ENCODE measurements at places on chromosomes 5 and 9.

DNA sequence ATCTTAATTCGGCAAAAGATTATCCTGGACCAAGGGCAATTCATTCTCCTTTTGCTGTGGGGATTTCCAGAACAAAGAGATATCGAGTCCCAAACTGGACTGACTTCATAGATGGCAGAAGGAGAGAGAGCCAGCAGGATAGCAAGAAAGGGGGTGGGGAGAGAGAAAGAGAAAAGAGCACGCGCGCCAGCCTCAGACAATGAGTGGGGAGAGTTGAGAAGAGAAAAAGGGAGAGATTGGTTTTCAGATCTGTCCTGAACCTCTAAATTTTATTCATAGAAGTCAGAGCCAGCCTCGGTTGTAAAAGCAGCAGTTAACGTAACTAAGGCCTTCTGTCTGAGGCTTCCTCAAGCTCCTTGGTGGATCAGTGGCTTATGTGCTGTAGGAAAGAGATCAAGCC is 55.3 kb upstream of the ALDH1B1 start:
- no peak for DNase-seq

- no peak for DNase-seq
Measured at GRCh38 chr5:56072863-56073766, 78.4 kb upstream of the IL6ST start.

DNA sequence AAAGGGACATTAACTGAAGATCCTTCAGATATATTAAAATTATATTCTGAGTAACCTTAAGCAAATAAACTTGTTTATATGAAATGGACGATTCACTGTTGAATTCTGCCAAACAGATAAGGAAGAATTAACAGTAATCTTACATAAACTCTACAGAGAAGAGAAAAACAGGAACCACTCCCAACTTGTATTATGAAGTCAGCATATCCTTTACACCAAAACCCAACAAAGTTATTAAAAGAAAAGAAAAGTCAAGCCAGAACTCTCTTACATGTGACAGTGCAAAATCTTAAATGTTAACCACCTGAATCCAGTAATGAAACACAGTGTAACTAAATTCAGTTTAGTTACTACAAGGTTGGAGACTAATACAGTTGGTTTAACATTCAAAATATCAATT is 185.8 kb downstream of the DEPDC1B start:
- DNase-seq, result no peak

DNA sequence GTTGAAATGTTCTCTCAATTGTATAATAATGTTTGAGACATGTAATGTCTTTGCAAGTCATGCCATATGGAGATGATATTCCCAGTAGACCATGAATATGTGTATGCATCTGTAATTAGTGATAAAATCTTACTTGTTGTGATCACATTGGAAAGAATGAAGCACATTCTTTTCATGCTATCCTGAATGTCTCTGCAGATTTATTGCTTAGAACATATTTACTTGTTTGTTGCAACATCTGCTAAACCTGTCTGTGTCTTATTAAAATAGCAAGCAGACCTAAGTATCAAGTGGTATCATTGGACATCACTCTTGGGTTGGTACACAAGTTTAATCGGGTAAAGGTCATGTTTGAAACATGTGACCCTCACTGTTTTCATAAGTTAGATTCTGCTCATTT is 265.5 kb upstream of the CD180 start:
- DNase-seq, result no peak

- DNase-seq, result no peak
Measured at GRCh38 chr9:84283946-84284345, 56.6 kb downstream of the SLC28A3 start.

- DNase-seq, result no peak
Measured at GRCh38 chr5:132013006-132013689, 1.7 kb upstream of the ACSL6 start.

GRCh38 chr5:79346420-79346824 is 110.5 kb downstream of the JMY start:
- DNase-seq, result peak; percentile 10

- no peak for DNase-seq
Measured at GRCh38 chr5:158755986-158756385, 343.7 kb downstream of the EBF1 start.

DNA sequence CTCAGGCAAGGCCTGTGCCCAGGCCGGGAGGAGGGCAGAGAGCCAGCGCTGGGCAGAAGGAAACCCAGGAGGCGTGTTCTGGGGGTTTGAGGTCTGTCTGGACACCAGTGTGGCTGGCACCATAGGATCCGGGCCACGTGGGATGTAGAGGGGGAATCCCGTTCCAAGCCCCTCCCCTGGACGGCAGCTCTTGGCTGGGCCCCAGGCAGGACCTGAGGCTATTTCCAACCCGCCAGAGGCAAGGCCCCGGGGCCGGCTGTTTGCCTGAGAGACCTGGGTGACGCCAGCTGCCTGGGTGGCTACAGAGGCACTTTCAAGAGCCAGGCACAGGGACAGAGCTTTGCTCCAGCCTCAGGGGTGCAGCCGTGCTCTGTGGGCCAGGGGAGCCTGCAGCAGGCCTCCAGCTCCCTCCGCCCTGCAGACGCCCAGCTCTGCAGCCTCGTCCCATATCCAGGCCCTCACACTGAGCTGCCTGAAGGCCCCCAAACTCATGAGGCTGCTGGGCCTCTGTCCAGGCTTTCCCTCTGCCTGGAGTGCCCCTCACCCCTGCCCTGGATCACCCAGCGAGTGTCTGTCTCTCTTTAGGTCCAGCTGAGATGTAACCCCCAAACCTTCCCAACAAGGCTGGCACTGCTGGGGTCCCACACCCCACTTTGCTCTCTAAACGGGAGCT is 56.6 kb upstream of the EGFL7 start:
- no peak for DNase-seq

- no peak for DNase-seq
Measured at GRCh38 chr5:154761046-154761736, 6.0 kb downstream of the LARP1 start.

GRCh38 chr9:135978642-135979546 is 17.7 kb upstream of the UBAC1 start:
- no peak for DNase-seq

DNA sequence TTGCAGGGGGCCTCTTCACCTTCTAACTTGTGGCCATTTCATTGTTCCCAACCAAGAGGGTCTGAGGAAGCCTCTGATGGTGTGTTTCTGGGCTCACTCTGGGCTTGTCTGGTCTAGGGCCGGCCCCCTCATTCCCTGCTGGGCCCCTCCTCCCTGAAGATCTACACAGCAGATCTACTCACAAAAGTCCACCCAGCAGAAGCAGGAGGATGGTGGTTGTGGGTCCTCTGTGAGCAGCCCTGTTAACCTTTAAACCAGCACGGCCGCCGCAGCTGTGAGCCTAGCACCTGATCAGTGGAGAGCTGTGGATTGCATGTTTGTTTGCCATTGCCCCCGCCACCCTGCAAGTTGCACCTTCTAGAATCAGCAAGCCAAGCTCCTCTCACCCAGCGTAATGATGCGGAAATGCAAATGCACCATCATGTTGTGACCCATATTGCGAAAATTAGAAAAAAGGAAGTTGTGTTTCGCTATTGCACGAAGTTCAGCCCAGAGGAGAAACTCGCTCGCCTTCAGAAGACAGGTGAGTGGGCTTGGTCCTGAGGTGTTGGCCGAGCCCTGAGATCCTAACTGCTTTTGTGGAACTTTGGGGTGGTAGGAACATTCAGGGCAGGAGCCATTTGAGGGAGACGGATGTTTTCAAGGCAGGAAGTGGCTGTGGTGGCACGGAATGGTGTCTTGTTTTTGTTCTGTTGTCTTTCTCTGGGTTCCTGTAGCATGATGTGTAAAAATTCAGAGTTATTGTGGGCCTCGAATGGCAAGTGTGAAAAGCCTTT is 16.7 kb downstream of the FGD3 start:
- DNase-seq, result no peak

DNA sequence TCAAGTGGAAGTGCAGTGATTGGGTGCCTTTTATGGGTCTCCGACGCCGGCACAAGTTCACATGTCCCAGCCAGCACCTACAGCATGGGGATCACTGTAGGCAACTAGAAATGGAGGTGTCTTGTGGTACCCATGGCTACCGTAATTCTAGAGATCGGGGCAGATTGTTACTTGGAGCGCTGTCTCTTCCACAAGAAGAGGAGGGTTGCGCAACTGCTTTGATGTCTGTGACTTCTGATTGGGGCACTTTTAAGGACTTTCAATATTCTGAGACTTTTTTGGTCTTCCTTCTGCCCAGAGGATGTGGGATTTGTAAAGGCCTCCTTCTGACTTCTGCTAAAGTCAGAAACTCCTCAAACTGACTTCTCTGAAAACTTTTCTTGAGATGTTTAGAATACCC is 41.9 kb downstream of the GLRX start:
- no peak for DNase-seq

- no peak for DNase-seq
Measured at GRCh38 chr5:179368126-179368805, 23.0 kb upstream of the ADAMTS2 start.

GRCh38 chr9:90916147-90916734 is 114.6 kb downstream of the SYK start:
- peak; percentile 37 for DNase-seq

DNA sequence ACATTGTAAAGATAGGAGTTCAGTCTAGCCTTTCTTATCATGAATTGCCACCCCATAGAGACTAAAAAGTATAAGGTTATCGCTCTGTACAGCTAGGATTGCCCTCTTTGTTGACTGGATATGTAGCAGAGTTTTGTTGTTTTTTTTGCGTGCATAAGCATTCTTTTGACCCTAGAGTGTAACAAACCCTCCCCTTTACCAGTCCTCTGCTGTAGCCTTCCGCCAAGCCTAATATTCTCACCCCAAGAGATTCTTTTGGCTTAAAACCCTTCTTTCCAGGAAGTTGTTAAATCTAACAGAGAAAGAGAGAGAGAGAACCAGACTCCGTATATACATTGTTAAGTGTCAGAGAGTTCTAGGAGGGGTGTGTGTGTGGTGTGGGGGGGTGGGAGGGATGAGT is 113.9 kb downstream of the FGF1 start:
- DNase-seq, result no peak

- peak; percentile 46 for DNase-seq
Measured at GRCh38 chr5:100777680-100778300, 125.3 kb downstream of the ST8SIA4 start.

GRCh38 chr9:127209948-127210640 is 54.5 kb upstream of the GARNL3 start:
- no peak for DNase-seq

DNA sequence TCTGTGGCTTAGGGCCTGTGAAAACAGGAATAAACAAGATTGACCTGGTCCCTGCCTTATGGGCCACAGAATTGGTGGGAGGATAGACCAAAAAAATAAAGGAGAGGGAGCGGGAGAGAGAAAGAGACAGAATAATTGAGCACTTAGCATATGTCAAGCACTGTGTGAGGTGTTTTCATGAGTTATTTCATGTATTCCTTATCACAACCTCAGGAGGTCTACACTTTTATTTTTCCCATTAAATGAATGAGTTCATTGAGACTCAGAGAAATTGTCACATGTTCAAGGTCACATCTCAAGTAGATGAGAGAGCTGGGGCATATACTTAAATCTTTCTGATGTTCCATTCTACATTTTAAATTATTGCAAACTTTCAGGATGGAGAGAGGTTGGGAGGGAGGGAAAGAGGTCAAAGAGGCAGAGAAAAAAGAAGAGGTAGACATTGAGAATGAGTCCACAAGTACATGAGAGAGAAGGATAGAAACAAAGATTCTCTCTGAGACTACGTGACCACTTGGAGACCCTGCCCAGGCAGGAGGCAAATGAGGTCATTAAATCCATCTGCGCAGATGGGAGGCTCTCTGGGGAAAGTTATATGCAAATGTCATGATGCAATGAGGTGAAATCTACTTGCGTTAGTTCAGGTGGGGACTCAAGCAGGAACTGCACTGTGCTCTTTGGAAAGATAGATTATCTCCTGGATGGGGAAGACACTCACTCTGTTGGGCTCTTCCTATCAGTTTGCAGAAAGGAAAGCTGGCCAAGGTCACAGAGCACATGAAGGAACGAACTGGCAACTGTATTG is 241.5 kb downstream of the PAPPA start:
- no peak for DNase-seq

- no peak for DNase-seq
Measured at GRCh38 chr9:17970277-17970676, 391.4 kb downstream of the SH3GL2 start.

- DNase-seq, result peak; percentile 16
Measured at GRCh38 chr9:110116543-110116885, 91.4 kb downstream of the C9orf152 start.

GRCh38 chr5:25662610-25663009 is 1017.8 kb upstream of the CDH10 start:
- DNase-seq, result no peak

GRCh38 chr5:133396187-133396741 is 216.1 kb downstream of the FSTL4 start:
- DNase-seq, result no peak

DNA sequence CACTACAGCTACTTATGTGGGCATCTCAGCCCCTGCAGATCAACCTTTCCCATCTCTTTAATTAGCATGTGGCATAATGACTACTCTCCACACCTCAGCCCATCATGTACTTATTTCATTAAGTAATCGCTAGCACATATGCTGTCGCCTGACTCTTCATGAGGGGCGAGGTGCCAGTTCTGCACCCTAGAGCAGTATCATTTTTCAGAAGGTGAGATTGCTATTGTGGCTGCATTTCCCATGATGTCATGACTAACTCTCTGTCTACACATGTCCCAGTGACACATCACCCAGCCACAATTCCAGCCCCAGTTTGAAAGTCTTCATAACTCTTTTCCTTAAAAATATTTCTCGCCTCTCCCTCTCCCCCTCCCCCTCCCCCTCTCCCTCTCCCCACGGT is 7.6 kb upstream of the F2RL1 start:
- DNase-seq, result no peak

DNA sequence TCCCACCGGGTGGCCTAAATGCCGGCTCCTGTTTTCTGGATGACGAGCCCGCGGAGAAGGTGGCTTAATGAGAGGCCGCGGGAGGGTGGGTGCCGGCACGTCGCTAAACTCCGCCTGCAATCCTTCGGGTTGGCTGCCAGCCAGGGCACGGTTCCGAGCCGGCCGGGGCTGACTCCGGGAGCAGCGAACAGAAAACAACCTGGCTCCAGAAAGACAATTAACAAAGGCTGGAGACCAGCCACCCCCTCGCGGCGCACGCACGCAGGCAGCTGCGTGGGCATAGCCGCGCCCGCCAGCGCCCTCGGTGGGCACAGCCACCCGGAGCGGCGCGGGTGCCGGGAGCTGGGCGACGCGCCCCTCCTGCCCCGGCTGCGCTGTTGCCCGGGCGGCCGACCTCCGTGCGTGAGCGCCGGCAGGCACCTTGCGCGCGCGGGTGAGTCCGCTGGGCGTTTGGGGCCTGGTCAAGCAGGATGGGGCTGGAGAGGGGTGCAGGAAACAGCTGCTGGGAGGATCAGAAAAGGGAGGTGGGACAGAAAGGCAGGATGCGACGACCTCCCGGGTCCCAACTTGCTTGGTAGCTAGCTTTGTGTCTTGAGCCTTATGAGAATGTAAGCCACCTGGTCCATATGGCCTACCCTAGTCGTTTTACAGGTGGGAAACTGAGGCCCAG is at the start of gene ARHGEF37:
ARHGEF37 (plus strand) TSS at position 307 of the 670 bp plus-strand sequence. CDS start 16,272 bp downstream, outside the sequence.
- DNase-seq, result peak; percentile 43

All from kidney glomerular epithelial cell (primary cell).